HepG2 (cell line): ENCODE measurements at places on chromosomes 13 and 19.

DNA sequence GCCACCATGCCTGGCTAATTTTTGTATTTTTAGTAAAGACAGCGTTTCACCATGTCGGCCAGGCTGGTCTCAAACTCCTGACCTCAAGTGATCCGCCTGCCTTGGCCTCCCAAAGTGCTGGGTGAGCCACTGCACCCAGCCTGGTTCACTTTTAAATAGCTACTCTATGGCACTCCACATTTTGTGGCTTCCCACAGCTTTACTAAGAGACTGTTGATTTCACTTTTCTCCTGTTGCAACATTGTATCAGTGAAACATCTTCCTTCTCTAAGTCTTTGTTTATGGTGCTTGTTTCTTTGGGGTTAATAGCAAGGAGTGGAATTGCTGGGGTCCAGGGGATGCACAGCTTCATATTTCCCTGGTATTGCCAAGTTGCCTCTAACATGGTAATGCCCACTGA, 12.3 kb downstream of the TMEM38A start:
- no peak for DNase-seq

DNA sequence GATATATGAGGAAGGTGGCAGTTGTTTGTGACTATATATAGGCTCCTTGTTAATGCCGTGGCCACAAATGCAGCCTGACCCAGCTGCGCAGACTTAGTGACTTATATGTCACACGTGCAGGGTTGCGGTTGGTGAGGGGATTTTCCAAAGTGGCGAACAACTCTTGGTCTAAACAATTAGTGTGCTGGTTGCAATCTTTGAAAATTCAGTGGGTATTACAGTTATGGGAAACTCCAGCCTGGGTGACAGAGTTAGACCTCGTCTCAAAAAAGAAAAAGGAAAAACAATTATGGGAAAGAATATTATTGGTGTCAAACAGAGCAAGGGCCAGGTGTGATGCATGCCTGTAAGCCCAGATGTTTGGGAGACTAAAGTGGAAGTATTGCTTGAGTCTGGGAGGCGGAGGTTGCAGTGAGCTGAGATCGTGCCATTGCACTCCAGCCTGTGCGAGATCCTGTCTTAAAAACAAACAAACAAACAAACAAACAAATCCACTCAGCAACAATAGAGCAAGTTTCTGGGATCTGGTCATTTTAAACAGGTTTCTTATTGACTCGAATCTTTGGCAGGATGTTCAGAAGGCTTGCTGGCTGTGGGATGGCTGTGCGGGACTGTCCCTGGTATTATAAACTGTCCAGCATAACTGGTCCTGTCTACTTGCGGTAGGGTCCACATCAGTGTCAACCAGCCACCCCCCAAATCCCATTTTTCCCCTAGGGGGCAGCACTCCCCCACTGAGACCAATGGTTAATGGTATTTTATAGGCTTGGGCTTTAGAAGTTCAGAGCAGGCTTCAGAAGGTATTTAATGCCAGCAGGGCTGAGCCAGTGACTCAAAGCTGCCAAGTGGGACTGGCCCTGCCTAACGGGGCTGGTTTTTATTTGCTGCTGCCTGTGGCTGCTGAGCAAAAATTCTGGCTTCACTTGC, 15.4 kb downstream of the RELB start:
- DNase-seq = peak; percentile 78

- DNase-seq = no peak
These were observed 3.2 kb downstream of the LHFPL6 start for GRCh38 chr13:39599842-39600241.

DNA sequence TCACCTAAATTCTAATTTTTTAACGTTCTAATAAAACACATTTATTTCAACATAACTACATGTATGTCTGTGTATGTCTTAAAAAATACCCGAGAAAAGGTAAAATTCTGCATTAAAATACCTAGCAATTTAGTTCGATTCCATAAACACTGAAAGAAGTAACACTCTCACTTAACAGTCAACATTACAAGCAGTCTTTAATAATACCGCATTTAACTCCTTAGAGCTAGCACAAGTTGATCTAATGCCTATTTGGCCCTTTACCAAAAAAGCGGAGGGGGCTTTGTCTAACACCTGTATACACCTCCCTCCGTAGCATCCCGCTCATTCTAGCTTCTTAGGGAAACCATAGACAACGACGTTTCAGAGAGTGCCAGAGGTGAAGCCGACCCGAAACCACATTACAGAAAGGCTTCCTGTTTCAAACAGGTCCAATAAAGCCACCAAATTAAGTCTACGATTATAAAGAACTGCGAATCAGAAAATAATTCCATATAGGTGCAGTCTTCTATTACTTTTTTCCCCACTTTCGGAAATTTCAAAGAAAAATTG, 1.2 kb downstream of the SPART start:
- DNase-seq = no peak

- DNase-seq = no peak
These were observed 59.1 kb upstream of the RNF113B start for GRCh38 chr13:98236197-98236596.

GRCh38 chr13:32135056-32135390, 103.4 kb downstream of the FRY start:
- DNase-seq = no peak

DNA sequence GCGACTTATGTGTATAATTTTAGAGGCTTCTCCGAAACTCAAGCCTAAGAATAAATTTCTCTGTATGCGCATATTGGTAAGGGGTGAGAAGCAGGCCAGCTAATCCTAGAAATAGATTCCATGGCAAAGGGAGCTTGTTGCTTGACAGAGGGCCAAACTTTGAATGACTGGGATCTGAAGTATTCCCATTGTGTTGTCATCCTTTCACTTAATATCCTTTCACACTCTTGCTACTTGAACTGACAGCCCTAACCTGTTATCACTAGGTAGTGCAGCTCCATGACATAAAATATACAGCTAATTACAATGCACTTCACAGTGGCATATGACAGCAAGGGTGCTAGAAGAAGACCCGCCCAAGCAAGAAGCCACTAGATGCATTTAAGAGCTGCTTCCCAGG, 309.8 kb downstream of the OXGR1 start:
- DNase-seq = no peak

DNA sequence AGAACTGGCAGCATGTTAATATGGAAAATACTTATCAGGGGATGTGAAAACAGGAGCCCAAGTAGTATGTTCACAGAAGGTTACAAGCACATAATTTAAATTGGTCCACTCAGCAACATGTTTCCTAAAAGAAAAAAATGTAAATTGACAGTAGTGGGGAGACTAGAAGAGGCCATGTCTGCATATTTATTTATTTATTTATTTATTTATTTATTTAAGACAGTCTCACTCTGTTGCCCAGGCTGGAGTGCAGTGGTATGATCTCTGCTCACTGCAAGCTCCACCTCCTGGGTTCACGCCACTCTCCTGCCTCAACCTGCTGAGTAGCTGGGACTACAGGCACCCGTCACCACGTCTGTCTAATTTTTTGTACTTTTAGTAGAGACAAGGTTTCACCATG, 13.7 kb upstream of the ZNF8 start:
- no peak for DNase-seq
